Activated naive CD4-positive, alpha-beta T cell (primary cell): ENCODE measurements at places on chromosomes 12 and 14.

DNA sequence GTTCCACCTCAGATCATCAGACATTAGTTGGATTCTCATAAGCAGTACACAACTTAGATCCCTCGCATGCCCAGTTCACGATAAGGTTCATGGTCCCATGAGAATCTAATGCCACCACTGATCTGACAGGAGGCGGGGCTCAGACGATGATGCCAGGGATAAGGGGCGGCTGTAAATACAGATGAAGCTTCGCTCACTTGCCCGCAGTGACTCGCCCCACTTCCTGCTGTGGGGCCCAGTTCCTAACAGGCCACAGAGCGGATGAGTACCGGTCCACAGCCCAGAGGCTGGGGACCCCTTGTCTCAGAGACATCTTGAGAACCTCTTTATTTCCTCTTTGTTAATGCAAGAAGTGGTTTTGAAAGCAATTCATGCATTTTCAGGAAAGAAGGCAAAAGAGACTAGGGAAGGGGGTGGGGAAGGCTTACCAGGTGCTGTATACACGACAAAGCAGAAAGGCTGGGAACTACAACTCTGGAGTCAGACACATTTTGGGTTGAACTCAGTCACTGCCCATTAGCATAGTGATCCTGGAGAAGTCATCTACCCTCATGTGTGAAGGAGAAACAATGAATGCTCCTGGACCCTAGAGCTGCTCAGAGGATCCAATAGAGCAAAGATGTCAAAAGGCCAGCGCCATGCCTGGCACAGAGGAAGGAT lies 68.7 kb downstream of the EID3 start:
- DNase-seq: no peak

DNA sequence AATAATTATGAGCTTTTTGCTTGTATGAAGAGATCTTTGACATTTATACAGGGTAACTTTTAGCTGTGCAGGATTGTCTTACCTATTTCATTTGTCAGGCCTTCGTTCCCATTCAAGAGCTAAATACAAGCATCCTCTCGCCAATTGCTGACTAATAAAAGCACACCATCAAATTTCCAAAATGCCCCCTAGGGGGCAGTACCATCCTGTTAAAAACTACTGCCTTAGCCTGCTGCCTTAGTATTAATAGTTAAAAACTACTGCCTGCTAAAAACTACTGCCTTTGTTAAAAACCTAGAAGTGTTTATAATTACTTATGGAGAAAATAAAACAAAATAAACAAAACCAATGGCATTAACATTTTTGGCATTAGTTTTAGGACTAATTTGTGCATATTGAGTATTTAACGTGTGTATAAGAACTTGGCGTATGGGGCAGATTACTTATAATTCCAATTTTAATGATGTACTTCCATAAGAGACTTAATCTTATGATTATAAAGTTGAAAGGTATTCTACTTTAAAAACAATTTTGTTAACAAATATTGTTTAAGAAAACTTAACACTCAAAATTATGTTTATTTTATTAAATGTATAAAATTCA lies 3.0 kb upstream of the IFI27L2 start:
- no peak for DNase-seq

DNA sequence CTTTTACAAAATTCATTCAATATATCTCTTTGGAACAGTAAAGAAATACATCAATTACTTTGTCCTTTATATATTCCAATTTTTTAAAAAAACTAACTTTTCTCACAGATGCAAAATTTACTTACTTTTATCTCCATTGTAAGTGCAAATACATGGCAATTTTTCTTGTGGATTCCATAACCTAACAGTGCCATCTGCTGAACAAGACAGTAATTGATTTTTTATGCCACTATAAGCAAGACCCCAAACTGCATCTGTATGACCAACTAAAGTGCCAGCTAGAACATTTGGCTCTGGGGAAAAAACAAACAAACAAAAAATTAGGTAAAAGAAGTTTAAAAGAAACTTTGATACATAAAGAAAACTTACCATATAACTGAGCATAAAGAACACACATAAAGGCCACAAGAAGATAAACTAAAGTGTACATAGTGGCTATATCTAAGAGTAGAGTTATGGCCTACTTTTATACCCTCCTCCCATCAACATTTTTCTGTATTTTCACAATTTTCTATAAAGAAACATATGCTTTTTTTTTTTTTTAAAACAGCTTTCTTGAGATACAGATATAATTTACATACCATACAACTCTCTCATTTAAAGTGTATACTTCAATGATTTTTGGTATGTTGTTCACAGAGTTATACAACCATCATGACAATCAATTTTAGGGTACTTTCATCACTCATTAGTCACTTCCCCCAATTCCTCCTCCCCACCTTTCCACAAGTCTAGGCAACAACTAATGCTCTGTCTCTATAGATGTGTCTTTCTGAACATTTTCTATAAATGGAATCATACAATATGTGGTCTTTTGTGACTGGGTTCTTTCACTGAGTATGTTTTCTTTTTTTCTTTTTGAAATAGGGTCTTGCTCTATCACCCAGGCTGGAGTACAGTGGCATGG lies 32.6 kb downstream of the COCH start:
- DNase-seq: no peak

- no peak for DNase-seq
Observed at GRCh38 chr12:14844401-14844800, 1.1 kb upstream of the ART4 start.

GRCh38 chr14:98415766-98416165 lies 856.2 kb downstream of the BCL11B start:
- DNase-seq: no peak
